ENCODE measurements at places on chromosomes 6 and 20.

DNA sequence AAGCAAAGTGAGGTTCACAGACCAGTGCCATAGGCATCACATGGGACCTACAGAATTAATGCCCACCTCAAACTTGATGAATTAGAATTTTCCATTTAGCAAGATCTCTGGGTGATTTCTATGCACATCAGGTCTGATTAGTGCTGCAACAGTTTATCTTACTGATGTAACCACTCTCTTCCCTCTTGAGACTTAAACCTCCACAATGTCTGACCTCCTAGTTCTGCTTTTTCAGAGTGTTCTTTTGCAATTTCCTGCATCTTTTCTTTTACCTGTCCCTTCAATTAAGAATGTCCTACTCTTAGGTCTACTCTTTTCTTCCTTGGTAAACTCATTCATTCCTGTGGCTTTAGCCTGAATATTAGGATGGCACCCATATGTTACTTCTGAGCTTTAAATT is 615.3 kb downstream of the TFAP2A start:
- DNase-seq, result no peak

DNA sequence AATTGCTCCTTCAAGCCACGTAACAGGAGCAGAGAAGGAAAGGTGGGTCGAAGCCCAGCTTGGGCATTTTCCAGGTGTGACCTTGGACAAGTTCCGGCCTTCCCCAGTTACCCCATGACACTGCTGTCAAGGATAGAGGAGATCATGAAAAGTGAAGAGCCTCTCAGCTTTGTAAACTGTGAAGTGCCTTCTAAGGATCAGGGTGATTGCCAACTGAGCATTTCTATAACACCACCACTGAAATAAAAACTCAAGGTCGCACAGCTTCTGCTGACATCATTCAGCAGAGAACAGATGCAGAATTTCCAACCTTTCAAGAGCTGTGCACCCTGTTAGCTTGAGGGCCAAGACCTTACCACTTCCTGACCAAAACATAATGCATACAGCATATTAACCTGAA is 24.0 kb upstream of the ZMYND8 start:
- no peak for DNase-seq

DNA sequence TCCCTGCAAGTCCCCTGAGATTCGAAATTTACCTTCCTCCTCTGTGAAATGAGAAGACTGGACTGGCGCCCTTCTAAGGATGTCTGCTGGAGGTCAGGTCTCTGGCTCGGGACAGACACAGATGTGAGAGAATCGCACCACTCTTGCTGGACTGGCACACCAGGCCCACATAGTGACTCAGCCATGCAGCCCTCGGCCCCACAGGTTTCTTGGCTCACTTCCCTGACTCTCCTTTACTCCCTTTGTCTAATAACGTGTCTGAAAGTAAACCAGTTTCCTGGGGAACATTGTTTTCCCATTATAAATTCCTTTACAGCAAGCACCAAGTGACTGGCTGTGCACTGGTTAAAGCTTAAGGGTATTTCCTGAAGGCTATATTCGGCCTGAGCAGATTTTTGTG is 106.7 kb upstream of the PLEKHG1 start:
- no peak for DNase-seq

DNA sequence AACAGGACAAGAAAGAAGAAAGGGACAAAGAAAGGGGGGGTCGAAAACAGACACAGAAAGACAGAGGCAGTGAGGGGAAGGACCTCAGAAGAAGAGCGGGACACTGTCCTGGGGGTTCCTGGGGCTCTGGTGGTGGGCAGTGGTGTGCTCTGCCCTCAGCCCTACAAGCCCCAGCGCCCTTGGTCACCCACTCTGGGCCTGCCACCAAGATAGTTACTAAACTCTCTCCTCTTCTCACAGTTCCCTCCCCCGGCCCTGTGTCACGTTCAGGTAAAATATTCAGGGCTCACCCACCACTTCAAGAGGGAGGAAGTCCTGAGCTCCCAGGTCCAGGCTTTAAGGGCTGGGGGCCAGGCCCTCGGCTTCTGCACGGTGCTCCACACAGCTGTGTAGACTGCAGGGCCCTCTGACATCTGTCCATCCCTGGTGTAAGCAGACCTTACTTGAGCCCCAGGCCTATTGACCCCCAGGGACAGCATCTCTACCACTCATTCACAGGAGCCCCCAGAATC is 87.4 kb downstream of the MRPL14 start:
- no peak for DNase-seq

DNA sequence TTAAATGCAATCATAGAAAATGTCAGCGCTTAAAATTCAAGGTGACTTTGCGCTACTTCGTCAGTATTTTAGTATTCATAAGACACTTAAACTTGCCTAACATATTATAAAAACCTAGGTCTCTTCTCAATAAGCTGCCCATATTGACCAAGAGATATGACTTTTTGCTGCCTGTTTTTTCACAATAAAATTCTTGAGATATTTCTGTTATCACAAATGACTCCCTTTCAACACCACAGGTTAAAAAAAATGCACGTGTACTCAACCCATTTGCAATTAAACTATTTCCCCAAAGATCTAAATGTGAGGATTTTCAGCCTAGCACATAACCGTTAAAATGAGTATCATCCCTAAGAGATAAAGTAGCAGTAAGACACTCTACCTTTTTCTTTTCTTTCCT is 10.7 kb downstream of the ATXN1 start:
- DNase-seq, result no peak

DNA sequence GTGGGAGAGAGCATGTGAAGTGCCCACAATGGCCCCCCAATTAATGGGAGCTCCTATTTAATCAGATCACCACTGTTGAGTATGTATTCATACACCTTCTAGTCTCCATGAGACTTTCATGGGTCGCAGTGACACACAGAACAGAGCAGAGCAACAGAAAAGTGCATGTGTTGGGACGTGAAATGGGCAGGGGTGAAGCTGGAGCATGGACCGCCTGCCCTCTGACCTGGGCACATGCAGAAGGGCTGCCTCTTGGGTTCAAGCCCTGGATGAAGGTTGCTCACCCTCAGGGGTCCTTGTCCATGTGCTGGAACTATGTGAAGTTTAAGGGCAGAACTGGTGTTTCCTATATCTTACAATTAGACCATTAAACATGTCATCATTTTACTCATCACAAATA is 106.0 kb upstream of the PHACTR3 start:
- no peak for DNase-seq

DNA sequence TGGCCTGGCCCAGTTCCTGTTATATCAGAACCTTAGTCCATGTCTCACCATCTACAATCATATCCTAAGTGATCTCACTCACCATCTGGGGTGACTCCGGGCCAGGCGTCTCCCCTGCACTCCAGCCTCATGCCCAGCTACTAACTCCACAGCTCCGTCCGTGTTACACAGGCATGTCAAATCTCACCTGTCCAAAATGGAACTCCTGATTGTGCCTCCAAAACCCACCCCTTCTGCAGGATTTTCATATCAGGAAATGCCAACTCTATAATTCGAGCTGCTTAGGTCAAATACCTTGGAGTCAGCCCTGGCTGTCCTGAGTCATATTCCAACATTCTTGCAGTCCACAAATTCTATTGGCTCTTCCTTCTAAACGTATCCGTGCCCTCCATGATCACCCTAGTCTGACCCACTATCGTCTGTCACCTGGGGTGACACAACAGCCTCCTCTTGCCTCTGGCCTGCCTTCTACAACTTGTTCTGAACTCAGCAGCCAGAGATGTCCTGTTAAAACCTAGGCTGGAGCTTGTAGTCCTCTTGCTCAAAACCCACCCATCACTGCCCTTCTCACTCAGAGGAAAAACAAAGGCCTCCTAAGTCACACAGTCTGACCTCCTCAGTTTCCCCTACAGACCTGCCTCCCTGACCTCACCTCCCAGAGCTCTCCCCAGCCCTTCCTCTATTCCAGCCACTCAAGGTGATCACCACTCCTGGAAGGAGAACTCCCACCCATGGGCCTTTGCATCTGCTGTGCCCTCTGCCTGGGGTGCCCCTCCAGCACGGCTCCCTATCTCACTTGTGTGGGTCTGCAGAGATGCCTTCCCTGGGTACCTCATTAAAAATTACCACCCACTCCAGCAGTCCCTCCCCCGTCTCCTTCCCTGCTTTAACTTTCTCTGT is 85.3 kb upstream of the SIRPA start:
- DNase-seq, result no peak

- DNase-seq, result no peak
Observed at GRCh38 chr6:130981409-130981808, 81.6 kb downstream of the EPB41L2 start.

- no peak for DNase-seq
Observed at GRCh38 chr6:161487694-161488093, 213.8 kb upstream of the AGPAT4 start.

- DNase-seq, result no peak
Observed at GRCh38 chr6:14674458-14674857, 556.9 kb downstream of the CD83 start.

DNA sequence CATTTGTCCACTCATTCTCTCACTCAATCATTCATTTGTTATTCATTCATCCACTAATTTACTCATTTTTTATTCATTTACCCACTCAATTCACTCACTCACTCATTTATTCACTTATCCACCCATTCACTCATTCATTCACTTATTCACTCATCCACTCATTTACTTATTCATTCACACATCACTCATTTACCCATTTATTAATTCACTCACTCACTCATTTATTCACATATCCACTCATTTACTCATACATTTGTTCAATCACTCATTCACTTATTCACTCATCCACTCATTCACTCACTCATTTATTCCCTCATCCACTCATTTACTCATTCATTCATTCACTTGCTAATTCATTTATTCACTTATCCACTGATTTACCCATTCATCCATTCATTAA is 129.1 kb downstream of the TTLL2 start:
- no peak for DNase-seq

DNA sequence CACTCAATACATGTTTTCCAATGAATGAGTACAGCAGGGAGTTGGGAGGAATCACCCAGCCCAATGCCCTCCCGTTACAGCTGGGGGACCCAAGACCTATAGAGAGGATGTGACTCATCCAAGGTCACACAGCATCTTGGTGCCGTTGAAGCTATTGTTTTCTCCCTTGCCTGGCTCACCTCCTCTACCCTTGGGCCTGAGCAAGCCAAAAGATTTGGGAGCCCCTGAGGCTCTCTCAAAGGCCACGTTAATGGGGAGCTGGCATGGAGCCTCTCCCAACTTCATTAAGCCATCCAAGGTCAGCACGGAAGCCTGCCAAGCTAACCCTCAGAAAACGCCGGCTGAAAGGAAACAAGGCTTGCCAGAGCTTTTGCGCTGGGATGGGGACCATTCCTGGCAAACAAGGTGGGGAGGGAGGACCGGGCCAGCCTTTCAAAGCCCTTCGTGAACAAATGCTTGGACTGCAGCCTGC is 30.4 kb downstream of the KCNB1 start:
- DNase-seq, result no peak

DNA sequence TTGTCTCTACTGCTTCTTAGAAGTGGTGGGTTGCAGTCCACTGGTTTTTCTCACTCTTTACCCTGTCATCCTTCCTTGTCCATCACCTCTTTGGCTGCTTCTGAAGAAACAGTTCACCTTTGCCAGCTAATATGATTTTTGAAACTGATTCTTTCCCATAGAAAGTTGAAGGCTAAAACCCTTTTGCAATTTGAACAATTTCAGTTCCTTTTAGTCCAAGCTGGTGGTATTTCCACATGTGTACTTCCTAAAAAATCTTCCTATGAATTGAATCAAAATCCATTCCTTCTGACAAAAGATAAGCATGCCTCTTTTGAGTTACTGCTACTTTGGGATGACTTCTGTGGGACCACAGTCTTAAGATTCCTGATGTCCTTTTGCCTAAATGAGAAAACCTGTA is 210.0 kb upstream of the MAN1A1 start:
- DNase-seq, result no peak

GRCh38 chr20:12535316-12535715 is 473.5 kb upstream of the SPTLC3 start:
- DNase-seq, result no peak

GRCh38 chr6:34276881-34277762 is 28.3 kb upstream of the SMIM29 start:
- no peak for DNase-seq

- no peak for DNase-seq
Observed at GRCh38 chr20:34251619-34252018, 10.4 kb downstream of the ASIP start.

GRCh38 chr20:2696646-2697045 is 4.1 kb downstream of the EBF4 start:
- no peak for DNase-seq

DNA sequence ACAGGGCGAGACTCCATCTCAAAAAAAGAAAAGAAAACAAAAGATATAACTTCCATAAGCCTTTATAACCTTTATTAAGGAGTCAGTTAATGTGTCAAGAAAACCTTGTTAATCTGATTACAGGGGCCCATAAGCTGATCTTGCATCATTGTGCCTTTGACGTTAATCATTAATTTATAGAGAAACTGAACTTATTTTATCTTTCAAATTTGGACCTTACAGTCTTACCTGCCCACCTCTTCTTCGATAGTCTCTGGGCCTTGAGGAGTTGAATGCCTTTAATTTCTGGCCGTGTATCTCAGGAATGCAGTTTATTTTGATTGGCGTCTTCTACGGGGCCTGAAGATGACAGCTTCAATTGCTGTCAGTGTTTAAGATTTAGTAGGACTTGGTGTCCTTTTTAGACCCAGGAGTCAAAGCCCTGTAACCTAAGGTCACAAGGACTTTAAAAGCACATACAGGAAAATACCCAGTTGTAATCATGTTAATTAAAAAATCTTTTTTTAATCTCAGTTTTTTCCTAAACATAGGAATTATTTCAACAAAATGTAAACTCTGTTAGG is 5.8 kb downstream of the ACOT13 start:
- DNase-seq, result no peak

GRCh38 chr6:10567256-10568026 is 46.3 kb downstream of the GCNT2 start:
- no peak for DNase-seq

DNA sequence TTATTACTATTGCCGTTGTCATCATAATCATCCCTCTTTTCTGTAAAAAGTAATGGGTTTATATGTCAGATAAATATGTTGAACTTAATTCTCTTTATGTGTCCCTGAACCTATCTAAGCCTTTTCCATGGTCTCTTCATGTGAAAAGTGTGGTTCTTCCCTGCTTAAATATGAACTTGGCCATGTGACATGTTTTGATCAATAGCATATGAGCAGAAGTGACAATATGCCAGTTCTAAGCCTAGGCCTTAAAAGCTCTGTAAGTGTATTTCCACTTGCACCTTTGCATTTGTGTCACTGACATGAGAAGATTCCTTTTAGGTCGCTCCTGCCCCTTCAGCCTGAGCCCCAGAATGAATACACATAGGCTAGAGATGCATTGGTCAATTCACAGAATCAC is 188.4 kb upstream of the CCN2 start:
- no peak for DNase-seq

DNA sequence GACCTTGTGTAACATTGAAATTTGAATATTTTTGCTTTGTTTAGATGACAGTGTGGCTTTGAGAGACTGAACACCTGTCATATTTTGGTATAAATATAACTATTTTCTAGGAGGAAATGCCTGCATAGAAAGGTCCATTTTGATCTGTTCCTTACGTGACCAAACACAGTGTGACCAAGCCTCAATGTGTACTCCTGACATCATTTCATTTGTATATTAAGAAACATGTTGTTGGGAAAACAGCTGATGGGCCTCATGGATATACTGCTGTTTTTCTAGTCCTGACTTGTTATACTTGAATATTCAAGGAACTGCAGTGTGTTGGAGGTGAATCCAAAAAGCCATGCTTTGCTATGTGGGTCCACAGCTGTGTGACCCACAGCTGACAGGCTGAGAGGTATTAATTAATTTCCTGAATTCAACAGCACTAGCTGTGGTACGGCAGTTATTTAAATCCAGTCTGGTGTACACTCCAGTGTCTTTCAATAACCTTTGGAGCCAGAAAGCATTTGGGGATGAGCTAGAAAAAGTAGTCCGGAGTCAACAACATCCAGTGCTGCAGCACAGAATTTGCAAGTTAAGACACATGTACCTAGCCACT is 18.9 kb downstream of the NCOA7 start:
- DNase-seq, result no peak
